ENCODE measurements at places on chromosomes 1 and 21.

GRCh38 chr1:10170239-10170574 lies 40.2 kb upstream of the KIF1B start:
- no peak for DNase-seq

DNA sequence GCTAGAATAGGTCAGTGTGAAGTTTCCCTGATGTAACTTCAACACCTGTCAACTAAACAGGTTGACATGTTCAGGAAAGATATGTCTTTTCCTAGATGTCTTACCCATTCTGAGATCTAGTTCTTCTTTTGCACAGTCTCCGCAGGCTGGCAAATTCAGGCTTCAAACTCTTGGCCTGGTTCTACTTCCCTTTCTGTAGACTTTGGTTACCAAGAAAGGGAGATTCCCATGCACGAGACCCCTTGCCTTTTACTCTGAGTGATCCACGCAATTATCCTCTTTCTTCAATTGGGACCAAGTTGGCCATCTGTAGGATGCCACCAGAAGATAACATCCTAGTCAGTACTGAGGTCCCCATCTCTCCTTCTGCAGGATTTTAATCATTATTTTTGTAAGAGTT lies 2.0 kb downstream of the CFAP45 start:
- DNase-seq, result no peak

GRCh38 chr1:223828162-223828848 lies 17.4 kb downstream of the TP53BP2 start:
- DNase-seq, result no peak

DNA sequence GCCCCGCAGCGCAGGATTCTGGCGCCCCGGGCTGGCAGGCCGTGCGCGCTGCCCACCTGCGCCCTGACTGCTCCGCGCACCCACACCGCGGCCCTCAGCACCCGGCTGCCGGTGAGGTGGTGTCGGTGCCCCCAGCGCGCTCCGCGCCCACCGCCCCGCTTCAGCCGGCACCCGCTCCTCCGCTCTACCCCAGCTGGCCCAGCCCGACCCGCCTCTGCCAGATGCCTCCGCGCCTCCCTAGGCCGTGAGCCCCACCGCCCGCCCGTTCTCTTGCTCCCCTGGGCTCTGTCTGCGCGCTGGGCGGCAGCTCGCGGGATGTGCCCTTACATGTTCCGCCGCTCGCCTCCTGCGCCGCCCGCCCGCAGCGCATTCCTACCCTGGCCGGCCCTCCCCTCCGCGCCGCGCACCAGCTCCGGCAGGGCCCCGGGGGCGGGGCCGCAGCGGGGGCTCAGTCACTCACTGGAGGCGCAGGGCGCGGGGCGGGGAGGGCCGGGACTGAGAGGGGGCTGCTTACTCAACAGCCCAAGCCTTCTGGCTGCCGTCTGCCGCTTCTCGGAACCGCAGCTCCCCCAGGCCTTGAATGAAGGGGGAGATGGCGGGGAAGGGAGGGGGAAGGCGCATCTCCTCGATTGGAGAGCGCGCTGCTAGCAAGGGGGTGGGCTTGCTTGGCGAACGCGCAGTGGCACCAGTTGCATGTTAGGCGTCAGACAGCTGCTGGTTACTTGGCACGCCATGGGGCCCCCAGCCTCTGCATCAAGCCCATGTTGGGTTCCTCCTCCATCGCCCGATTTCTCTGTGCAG lies at the start of gene PHLDA3:
Gene PHLDA3 (minus strand): TSS at position 345 of the 801 bp plus-strand sequence. CDS start 402 bp downstream, outside the sequence.
- no peak for DNase-seq

DNA sequence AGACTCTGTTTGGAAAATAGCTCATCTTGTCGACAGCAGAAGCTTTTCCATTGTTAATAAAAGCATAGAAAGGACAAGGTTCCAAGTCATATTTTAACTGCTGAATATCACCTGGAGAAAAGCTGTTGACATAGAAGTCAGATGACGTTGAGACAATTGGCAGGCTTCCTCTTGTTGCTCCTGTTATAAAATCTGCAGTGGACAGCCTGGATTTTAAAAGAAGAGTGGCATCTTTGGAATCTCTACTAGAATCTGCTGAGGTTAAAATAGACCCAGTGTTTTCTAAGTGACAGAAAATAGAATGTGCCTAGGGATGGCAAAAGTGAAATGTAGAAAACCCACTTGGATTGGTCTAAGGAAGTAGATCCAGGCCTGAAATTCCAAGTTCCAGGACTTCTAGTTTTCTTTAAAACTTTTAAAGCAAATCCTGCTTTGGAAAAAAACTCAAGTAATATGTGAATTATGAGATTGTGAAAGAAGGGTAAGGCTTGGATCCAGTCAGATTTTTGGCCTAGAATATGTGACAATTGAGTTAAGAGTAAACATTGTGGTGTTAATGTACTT lies 53.6 kb upstream of the NEXN start:
- no peak for DNase-seq

DNA sequence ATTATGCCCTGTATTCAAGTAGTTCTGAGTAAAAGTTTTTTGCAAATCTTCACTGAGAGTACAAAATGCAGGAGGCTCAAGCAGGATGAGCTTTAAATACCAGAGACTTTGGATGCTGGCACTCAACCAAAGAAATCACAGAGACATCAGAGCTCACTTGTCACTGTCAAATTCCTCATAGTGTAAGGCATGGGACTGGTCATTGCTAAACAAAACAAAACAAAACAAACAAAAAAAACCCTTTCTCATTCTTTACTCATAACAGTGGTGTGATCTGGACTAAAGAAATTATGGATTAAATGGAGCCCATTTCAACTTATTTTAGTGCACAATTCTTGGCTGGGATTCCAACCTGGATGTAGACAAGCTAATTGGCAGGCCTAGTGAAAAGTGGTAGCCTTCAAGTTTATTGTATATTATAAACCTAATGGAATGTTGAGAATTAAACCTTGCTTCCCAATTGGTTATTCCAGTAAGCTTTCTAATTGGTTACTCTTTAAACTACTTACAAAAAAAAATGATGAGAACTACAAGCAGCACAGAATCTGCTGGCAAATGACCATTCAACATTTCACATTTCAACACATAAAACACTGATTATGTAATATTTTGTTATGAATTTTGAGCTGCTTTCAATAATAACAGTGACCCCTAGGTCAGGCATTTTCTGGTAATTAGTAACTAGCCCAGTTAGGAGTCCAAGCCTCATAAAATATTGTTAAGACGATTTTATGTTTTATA lies 30.6 kb upstream of the NEK7 start:
- DNase-seq, result no peak

DNA sequence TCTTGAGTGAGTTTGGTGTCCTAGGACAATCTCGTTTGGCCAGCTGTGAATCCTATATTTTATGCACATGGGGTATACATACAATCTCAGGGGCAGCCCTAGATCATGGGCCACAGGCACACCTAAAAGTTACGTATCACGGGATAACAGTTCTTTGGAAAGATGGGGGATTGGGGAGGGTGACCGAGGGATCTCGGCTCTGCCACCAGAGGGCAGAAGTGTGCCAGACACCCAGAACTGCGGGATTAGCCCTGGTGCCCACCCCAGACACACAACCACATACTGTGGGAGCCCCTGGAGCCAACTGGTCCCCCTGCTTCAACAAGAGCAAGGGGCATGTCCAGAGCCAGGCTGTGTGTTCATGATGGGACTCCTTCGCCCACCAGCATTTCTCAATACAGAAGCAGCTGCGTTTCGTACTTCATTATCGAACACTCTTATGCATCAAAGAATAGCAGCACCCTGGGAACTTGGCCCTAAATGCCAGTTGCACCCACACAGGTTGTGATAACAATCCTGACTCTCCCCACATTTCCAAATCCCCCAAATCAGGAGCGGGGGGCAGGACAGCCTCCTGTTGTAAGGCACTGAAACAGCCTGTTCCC lies 37.4 kb downstream of the TMCO4 start:
- peak; percentile 15 for DNase-seq

All from CD4-positive, alpha-beta memory T cell (primary cell).